Mucosa of descending colon (tissue), 3 donors: ENCODE measurements at places on chromosomes 13 and 19.

- no peak for DNase-seq
Measured at GRCh38 chr13:93620181-93620765, 393.7 kb downstream of the GPC6 start.

DNA sequence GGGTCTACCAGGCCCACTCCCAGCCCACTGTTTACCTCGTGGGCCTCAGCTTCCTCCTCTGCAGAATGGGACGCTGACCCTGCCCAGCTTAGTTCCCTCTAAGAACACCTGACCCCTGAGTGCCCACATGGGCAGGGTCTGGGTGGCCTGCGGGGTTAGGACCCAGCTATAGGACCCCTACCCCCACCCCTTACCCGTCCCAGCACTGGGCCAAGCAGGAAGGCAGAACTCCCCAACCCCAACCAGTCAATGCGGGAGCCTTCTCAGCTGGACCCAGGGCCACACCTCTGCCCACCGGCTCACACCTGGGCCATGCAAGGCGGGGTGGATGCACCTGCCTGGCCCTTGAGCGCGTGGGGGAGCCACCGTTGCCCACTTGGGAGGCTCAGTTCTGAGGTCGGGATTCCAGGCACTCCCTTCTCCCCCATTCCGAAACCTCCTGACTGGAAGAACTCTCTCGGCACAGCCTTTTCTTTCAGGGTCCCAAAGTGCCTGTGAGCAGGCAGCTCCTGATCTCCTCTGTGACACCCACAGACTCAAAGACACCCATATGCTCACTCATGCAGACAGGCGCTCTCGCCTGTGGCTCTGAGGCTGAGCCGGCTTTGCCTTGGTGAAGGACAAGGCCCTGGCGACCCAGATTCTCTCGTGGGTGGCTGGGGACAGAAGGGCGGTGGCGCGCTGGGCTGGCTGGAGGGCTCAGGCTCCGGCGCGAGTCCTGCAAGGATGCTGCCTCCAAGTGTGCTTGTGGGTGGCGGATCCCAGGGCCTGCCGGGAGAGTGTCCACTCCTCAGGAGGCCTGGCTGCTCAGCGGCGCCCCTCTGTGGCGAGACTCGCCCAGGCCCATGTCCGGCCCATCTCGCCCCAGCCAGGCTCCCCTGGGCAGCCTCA lies 27.9 kb upstream of the PARP4 start:
- DNase-seq: no peak

DNA sequence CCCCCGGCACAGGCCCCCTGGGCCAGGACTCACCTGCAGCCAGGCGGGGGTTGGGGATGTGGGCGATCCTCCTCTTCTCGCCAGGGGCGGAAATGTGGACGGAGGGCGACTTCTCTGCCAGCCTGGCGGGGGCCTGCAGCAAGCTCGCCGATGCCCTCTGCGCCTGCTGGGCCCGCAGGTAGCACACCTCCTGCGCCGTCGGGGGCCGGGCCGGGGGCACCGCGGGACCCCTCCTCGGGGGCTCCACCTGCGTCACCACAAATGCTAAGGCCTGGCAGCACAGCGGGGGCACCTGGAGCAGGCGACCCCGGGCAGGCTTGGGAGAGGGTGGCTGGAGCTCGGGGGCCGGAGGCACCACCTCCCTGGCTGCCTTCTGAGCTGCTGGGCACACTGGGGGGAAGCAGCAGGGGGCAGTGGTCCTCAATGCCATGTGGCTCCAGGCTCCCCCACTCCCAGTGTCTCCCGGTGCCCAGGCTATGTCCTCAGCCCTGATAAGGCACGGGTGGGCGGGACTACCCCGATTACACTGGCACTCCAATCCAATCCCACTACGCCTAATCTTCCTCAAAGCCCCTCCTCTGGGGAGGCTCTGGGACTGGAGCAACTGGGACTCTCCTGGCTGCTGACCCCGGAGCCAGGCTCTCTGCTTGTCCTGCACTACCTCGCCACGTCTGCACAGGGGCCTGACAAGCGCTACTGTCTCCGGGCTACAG lies 11.6 kb upstream of the ATP8B3 start:
- peak; percentile 50 for DNase-seq

DNA sequence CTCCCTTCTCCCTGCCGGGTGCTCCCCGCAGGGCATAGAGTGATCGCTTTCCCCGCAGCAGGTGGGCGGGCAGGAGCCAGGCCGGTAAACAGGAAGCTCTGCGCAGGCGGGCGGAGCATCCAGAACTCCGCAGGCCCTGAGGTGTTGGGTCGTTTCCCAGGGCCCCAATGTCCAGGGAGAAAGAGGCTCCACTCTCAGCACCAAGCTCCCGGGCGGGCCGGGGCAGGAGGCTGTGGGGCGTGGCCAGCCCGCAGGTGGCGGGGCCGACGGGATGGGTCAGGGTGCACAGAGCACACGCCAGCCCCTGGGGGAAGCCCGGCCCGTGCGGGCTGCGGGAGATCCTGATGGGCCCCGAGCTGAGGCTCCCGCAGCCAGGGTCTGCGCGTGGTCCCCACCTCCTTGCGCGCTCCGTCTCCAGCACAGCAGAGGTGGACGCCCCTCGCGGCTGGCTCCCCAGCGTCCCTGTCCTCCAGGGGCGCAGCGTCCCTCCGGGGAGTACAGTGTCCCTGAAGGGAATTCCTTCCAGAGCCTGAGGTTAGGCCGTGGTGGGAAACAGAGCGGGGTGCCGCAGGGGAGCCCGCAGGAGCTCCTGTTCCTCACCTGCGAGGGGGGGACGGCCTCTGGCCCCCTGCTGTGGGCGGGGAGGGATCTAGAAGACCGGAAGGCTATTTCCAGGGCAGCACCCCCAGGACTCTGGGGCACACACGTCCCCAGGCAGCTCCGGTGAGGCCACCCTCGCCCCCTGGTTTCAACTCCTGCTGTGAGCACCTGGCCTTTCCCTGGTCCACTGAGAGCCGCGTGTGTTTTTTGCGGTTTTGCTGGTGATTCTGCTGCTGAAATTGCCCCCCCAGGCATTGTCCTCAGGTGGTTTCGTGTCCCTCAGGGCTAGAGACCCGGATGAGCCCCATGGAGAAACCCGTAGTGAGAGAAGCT lies 12.2 kb downstream of the PIP5K1C start:
- peak; percentile 58 for DNase-seq

GRCh38 chr19:995051-995827 lies 5.0 kb upstream of the GRIN3B start:
- DNase-seq: no peak

- peak; percentile 25 for DNase-seq
Measured at GRCh38 chr19:2675892-2676291, 26.6 kb downstream of the GNG7 start.

DNA sequence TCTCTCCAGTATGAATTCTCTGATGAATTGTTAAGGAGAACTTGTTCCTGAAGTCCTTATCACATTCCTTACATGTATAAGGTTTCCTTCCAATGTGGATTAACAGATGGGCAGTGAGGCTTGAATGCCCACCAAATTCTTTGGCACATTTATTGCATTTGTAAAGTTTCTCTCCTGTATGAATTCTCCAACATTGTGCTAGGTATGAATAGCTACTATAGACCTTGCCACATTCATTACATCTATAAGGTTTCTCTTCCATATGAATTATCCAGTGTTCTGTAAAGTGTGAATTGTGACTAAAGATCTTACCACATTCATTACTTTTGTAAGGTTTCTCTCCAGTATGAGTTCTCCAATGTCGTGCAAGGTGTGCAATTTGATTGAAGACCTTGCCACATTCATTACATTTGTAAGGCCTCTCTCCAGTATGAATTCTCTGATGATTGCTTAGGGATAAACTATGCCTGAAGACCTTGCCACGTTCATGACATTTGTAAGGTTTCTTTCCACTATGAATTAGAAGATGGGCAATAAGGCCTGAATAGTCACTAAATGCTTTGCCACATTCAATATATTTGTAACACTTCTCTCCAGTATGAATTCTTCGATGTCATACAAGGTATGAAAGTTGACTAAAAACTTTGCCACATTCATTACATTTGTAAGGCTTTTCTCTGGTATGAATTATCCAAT lies 20.4 kb downstream of the ZNF578 start:
- DNase-seq: no peak

DNA sequence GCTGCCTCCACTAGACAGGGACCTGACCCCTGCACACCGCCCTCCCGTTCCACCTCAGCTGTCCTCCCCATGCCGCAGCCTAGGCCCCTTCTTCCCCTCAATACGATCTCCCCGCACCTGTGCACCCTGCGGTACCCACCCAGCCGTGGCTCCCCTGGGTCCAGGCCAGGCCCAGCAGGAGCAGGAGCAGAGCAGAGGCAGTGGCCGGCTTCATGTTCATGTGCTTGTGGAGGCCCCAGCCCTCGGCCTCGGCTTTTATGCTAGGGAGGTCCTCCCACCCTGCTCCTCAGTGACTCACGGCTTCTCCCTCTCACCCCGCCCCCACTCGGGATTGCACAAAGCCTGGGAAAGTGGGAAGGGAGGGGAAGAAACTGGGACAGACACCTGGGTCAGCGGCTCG lies 11.4 kb upstream of the KRTDAP start:
- no peak for DNase-seq

GRCh38 chr13:40160618-40161350 lies 505.3 kb downstream of the COG6 start:
- no peak for DNase-seq

DNA sequence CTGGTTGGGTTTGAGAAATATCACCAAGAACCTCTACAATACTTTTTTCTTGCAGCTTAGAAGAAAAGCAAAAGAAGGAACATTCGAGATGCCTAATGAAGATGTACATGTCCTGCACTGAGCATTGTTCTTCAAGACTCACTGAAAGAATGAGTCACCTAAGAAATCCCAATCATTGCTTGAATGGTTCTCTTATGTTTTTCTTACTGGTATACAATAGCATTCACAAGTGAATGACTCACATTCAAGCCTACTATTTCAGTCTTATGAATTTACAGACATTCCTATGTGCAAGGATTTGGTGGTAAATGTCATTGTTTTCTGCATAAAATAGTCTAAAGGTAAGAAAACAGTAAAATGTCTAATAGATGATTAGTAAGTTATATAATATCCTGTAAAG lies 594.6 kb downstream of the PCDH9 start:
- no peak for DNase-seq

GRCh38 chr19:703651-704446 lies 4.9 kb upstream of the PALM start:
- DNase-seq: peak; percentile 85

GRCh38 chr19:17294051-17294891 lies 9.0 kb downstream of the ABHD8 start:
- peak; percentile 72 for DNase-seq

GRCh38 chr19:48113190-48113917 lies 2.7 kb upstream of the PLA2G4C start:
- DNase-seq: no peak

DNA sequence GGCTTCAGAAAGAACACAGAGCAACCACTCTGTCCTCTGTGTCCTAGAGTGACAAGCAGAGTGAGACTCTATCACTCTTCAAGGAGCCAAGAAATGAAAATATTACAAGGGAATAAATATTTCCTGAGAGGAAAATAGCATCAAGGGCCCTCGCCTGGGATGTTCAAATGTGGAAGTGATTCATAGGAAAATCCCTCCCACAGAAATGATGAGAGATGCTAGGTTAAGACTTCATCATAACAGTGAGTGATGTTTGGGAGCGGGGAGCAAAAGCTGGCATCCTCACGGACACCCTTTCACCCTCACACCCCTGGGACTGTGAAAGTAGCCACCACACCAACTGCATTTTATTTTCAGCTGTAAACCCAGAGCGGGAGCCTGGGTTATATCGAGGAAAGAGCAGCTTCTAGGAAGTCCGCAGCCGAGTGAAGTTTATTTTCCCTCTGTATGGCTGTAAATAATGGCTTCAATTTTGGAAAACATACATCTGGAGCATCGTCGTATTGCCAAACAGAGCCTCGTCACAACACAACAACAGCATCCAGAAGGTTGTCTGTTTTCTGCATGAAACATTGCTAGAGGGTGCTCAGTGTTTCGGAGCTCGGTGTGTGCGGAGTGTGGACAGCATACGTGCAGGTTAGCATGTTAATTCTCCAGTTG lies 54.8 kb downstream of the DLEU7 start:
- no peak for DNase-seq

GRCh38 chr19:39390751-39391437 lies at the start of the genes MED29 and PAF1:
Gene MED29 (plus strand): TSS chr19:39391378. CDS start chr19:39391423, 45 bp downstream.
Gene PAF1 (minus strand): TSS chr19:39391106. CDS start chr19:39390864, 242 bp downstream.
- DNase-seq: peak; percentile 98

DNA sequence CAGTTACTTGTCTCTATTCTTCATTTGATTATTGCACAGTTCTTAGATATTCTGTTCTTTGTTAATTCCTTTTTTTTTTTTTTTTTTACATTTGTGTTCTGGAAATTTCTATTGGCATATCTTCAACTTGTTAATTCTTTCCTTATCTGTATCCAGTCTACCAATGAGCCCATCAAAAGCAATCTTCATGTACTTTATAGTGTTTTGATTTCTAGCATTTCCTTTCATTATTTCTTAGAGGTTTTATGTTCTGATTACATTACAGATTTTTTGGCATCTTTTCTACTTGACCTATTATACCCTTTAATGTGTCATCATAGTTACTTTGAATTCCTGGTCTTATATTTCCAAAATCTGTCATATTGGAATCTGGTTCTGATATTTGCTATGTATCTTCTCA lies 2194.8 kb downstream of the PCDH9 start:
- DNase-seq: no peak

- no peak for DNase-seq
Measured at GRCh38 chr13:100984085-100984705, 309.6 kb upstream of the TMTC4 start.

- peak; percentile 11 for DNase-seq
Measured at GRCh38 chr19:35342430-35342829, 5.3 kb upstream of the FFAR1 start.

GRCh38 chr13:113991191-113991669 lies 17.4 kb upstream of the C13orf46 start:
- peak; percentile 15 for DNase-seq

DNA sequence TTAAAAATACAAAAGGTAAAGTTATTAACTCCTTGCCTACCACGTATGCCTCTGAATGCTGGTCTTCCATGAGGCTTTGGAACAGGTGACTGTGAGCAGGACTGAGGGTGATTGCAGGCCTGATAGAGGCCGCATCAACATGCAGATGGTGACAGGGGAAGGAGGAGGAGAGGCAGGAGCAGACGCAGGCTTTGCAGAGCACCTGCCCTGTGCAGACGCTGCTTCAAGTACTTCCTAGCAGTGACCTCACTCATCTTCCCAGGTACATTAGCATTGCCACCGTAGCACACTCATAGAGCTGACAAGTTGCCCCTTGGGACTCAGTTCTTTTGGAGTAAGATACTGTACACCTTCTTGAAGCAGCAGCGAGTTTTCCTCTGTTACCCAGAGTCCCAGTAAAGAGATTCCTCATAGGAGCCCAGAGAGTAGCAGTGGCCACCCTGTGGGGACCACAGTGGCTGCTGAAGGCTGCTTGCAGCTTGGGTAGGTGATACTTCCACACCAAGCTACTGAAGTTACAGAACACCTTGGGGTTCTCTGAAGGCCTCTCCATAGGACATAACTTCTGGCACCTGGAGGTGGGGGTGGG lies 56.0 kb downstream of the ZNF536 start:
- no peak for DNase-seq

DNA sequence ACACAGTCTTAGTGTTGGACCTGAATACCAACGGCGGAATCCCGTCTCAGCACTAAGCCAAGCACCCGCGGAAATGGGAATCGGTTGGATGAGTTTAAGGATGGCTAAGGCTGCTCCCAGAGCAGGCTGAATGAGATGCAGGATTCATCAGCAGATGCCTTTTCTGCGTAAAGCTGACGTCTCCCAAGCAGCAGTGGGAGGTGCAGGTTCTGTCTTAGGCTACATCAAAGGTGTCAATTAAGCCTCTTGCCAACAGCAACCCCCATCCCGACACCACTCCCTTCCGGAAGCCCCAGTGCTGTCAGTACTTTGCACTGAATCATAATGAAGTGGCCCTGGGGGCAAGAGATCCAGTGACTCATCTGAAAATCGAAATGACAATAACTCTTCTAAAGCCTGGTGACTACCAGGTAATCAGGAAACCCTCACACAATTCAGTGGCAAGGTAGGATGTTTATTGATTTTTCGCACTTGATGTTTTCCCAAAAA lies 275.6 kb downstream of the DCLK1 start:
- no peak for DNase-seq
